B cell (primary cell): ENCODE measurements at places on chromosomes 2 and 18.

GRCh38 chr2:223123855-223124610, 72.0 kb downstream of the KCNE4 start:
- DNase-seq = no peak

DNA sequence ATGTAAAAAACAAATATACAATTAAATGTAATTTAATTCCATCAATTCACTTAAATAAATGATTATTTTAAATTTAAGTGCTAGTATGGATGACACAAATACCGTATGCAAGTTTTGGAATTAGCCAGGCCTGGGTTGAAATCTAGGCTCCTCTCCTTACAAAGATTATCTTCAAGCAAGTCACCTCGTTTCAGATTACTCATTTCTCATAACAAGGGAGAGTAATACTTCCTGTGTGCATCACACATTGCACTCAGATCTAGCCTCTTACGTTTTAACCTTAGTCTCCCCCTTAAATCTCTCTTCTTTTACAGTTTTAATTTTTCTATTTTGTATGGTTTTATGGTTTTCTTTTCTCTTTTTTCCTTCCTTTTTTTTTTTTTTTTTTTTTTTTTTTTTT, 1475.9 kb upstream of the NXPH2 start:
- DNase-seq = no peak

DNA sequence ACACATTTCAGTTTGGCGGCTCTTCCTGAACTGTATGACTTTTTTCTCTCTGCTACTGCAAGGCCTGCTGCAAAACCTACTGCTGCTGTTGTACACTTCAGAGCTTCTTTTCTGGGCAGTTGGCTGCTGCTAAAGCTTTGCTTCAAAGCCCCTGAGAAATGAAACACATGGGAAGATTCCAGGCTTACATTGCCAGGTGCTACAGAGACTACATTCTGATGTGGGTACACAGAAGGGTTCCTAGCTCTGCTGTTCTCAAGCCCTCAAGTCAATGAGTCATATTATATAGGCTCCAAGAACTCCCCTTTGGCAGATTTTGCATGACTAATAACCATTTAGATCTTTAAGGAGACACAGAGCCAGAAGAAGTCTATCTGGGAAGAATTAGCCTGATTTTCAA, 12.9 kb upstream of the PGAP1 start:
- no peak for DNase-seq

DNA sequence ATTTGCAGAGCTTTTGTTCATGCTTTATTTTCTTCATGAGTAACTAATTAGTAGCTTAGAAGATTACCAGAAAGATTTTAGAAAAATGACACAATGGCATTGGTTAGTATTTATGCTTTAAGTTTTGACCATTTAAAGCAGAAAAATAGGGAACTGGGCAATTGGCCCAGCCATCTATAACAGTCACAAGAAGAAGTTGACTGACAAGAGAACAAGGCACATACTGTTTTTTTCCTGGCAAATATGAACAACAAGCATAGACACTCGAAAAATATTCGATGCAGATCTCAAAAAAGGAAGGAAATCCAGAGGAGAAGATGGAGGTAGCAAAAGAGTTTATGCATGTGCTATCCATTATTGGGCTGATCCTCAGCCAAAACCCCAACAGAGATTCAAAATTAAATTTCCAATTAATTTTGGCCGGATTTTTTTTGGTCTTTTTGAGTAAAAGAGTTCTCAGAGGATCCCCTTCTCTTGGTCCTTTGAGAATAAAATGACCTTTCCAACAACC, 200.8 kb upstream of the SLC35G4 start:
- DNase-seq = no peak

GRCh38 chr2:171244970-171245782, 84.5 kb upstream of the TLK1 start:
- DNase-seq = no peak

GRCh38 chr2:60764736-60765534, 8.9 kb downstream of the PAPOLG start:
- DNase-seq = no peak

DNA sequence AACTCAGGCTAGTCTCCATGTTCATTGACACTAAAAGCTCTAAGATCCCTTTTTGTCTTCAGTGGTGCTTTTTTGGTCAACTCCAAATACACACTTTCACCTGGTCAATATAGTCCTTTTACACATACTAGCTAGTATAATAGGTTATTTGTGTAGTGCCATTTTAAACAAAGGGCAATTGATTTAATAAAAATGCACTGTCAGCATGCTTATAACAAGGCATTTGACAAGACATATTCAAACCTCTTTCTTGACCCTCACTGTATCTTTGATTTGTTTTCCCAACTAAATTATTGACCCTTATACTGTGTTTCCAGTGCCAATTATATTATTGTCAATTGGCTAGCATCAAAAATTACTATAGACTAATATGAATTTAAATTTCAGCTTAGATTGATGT, 1117.6 kb upstream of the DDX18 start:
- DNase-seq = no peak

DNA sequence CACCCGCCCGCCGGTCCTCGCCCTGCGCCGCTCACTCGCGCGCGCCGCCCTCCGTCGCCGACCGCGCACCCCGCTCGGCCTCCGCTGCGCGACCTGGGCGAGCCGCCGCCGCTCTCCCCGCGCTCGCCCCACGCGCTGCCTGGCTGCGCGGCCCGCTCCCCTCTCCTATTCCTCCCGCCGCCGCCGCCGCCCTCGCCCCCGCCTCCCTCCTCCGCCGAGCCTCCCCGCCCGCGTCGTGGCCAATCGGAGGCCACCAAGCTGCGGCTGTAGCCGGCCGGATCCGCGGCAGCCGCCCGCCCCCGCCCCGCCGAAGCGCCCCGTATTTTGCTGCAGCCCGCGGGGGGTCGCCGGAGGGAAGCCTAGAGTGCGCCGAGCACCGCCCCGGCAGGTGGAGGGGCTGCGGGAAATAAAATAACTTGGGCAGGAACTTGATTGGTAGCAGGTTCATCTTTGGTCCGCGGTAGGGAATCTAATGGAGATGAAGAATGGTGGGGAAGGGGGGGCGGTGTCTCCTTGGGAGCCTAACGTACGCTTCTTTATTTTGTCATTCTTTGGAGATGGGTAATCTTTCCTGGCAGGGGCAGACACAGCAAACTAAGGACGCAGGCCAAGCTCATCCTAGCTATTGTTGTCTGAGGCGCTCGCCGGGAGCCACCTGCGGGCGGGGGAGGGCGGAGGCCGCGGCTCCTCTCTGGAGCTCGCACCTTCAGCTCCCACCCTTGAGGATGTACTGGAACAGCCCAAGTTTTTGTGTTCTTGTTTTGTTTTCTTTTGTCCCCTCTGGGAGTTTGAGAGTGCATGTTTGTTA, 1.1 kb upstream of the CDH2 start:
- DNase-seq = no peak
